WTC11 (cell line): ENCODE measurements at places on chromosomes 1 and 21. TPM values are rescaled to one million over a fixed set of nuclear protein-coding genes. Genes with fewer than 3 reads are reported as not detected.
A peak's percentile ranks its signal among the peaks of the same experiment; 100 is the strongest.

DNA sequence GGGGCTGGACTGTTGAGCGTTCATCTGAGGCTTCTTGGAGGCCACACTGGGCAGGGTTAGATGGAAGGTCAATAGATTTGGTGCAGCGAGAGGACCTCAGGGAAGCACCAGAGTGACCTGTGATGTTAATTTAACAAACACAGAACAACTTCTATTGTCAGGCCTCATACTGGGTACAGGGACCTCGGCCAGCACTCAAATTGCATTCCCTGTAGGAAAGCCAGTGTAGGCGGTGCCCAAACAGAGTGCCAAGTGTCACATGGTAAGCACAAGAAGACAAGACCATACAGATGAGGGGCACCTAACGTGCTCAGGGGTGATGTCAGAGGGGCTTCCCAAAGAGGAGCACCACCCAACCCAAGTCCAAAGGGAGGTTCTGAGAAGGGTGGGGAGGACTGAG is 1.3 kb downstream of the TMEM269 start:
- no peak for DNase-seq

DNA sequence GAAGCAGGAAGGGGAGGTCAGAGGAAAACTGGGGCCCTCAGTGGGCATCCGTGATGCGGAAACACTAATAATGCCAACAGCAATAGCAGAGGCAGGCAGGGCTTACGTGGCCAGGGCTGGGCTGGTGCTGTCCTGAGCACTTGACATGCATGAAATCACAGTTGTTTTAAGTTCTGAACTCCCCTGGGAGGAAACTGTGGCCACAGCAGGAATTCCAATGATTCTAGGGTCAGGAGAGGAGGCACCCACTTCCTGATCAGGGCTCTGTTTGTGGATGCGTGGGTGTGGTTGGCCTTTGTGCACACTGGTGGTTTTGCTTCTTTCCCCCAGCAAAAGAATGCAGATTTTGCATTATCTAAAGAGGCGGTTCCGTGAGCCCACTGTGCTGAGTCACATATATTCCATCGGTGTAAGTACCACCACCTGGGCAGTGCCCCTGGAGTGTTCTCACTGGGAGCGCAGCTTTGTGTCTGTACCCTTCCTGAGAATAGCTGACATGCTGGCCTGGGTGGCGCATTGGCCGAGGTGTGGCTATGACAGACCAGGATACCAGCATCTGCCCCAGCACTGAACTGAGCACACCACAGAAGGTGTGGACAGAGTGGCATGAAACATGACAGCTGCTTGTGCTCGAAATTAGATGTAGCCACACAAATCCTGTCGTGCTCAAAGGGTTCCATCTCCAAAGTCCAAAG is 71.0 kb downstream of the PDE9A start:
- DNase-seq, result no peak

GRCh38 chr21:44414291-44415072 is 40.8 kb upstream of the LRRC3 start:
- DNase-seq, result no peak

GRCh38 chr21:19123053-19123452 is 719.5 kb upstream of the TMPRSS15 start:
- DNase-seq, result no peak

Gene FCRLB
- 0.16 to 0.50 TPM (median 0.37 TPM) in 3 replicates for total RNA-seq

Gene NCAM2
- 0.64 to 1.6 TPM (median 0.94 TPM) in 3 replicates for total RNA-seq

DNA sequence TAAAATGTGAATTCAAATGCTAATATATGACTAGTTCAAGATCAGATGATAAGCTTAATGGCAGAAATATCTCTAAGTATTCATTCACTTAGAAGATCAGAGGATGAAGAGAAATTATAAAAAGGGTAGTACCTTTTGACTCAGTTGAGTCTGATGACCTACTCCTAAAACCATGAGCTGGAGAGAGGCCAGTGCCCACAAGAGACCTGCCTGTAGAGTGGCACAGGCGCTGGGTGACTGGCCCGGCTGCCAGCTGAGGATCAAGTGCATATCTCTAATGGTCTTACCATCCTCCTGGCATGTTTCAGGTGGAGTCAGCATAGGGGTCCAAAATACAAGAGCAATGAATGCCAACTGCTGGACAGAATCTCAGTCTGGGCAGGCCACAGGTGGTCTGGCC is 14.1 kb downstream of the DDAH1 start:
- no peak for DNase-seq

Gene ZNF697
- 13.9 to 18.0 TPM (median 14.2 TPM) in 3 replicates for total RNA-seq

DNA sequence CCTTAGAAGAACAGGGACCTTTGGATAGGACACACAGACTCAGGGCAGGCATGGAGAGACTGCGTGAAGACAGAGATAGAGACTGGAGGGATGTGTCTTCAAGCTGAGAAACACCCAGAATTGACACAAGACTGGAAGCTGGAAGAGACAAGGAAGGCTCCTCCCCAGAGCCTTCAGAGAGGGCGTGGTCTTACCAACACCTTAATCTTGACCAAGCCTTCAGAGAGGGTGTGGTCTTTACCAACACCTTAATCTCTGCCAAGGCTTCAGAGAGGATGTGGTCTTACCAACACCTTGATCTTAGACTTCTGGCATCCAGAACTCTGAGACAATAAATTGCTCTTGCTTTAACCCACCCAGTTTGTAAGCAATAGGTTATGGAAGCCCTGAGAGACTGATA is 481.4 kb upstream of the VAMP3 start:
- no peak for DNase-seq

GRCh38 chr1:18319099-18319498 is 161.6 kb upstream of the KLHDC7A start:
- DNase-seq, result no peak

Gene GSTM5
- total RNA-seq, result 0.09 to 0.16 TPM (median 0.11 TPM) in 3 replicates

Gene SLC2A5
- 0.04 to 0.18 TPM (median 0.07 TPM) in 3 replicates for total RNA-seq

Gene TMOD4
- total RNA-seq, result 0.66 to 0.82 TPM (median 0.79 TPM) in 3 replicates

DNA sequence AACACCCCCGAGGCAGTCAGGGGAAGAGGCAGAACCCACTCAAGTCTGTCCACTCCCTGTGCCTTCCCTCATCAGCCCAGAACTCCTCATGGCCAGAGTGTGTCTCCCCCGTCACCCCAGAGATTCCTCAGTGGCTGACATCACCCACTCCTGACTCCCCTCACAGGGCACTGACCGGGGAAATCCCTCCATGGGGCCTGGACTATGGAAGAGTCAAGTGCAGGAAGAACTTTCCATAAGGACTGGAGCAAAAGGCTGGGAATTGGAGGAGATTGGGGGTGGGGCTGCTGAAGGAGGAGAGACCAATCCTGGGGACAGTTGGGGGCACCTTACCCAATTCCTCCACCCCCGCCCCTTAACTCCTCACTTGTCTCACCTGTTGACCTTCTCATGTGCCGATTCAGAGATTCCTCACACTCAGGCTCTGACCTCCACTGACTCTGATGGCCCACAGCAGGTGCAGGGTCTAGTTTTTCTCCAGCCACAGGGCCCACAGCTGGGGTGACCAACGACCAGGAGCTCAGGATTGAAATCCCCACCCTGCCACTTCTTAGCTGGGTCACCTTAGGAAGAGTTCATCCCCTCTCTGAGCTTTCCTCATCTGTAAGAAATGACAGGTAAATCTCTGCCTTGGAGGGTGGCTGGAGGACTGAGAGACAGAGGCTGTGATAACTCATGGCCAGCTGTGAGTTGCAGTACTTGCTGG is 481 bp upstream of the EXTL1 start:
- no peak for DNase-seq

DNA sequence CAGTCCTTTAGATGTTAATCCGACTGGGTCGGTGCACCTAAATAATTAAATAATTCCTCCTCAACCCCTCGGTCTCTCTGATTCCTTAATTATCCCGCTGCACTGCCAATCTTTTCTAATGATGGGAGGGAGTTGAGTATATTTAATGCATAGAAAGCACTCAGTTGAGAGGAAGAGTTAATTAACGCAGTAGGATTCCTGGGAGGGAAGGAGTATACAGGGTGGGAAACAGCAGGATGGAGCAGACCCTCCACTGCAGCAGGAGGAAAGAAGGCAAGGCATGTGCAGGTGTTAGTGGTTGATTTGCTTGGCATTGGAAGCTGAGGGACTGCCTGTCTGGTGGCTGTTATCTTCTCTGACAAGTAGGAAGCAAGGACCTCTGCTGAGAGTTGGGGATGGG is 9.9 kb upstream of the REN start:
- DNase-seq, result no peak

GRCh38 chr1:98045767-98046641 is 125.2 kb upstream of the DPYD start:
- peak; percentile 43 for DNase-seq

GRCh38 chr1:65108025-65108642 is 39.9 kb upstream of the AK4 start:
- DNase-seq, result no peak

- no peak for DNase-seq
Observed at GRCh38 chr1:193417945-193418744, 231.7 kb upstream of the B3GALT2 start.

- peak; percentile 45 for DNase-seq
Observed at GRCh38 chr1:54547601-54548388, at the start of gene ACOT11. Gene ACOT11, plus strand, starts transcription at chr1:54548228. Its CDS starts 82 bp downstream, at chr1:54548310.

Gene CD1E
- total RNA-seq, result not detected in 3 replicates

Gene PLA2G2C
- total RNA-seq, result not detected in 3 replicates

DNA sequence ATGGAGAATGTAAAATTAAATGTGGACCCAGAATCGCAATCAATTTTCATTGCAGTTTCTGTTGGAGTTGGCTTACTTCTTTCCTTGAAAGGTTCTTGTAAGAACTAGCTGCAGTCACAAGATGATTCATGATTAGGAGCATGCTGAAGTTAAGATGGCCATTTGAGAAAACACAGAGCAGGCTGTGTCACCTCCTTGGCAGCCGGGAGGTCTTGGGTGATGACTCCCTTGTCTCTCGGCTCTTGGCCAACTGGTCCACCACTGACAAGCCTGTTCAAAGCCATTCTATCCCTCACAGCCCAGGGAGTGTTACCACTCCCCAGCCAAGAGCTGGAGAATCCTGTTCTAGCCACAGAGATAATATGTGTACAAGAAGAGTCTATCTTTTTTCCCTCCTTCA is 40.6 kb downstream of the OPTC start:
- no peak for DNase-seq

DNA sequence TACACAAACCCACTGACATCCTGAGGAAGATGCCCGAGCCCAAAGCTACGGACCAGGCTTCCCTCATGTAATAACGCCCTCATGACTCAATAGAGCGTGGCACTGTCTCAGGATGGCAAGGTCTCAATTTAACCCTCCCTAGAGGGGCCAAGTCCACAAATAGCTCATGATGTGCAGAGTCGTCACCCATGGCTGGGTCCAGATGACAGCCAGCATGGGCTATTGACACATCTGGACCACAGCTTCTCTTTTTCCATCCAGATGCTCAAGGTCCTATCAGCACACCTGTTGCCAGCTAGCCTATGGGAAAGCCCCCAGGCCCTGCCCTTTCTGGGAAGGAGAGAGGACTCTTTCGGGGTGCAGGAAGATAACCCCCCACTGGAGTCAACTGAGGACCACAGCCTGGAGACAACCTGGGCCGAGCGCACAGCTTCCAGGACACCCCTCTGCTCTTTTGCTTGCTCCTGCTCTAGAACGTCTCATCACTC is 2.8 kb downstream of the LAPTM5 start:
- DNase-seq, result no peak

Gene NPHS2
- total RNA-seq, result not detected in 3 replicates

- no peak for DNase-seq
Observed at GRCh38 chr1:26082020-26082350, 14.6 kb upstream of the TRIM63 start.

GRCh38 chr1:74485622-74486021 is 26.8 kb downstream of the LRRC53 start:
- DNase-seq, result no peak

- DNase-seq, result peak; percentile 46
Observed at GRCh38 chr1:156704930-156705320, 458 bp downstream of the CRABP2 start.

DNA sequence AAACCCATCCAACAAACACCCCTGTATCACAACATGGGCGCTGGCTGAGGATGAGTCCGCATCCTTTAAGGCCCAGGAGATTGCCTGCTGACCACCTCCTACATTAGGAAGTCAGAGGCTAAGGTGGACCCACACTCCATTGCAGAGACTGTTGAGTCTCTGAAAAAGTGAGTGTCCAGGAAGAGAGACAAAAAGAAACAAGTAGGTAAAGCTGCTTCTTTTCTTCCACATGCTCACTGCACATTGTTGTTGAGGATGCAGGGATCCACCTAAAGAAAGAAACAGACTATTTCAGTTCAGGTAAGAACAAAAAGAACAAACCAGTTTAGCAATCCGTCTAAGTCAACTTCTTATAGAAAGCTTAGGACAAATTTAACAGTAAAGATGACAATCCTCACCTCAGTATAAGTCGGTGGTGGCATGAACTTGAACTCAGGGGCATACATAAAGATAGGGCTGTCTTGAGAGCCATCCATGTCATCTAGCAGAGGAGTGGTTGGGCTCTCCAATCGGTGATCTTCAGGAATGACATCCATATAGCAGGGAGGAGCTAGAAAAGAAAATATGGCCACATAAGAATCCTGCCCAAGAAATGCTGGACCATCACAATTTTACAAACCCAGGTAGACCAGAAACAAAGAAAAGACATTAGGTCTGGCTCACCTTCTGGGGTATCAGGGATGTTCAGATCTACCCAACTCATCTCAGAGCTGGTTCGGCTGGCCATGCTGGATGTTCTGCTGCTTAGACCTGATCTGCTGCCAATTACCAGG is 2.6 kb downstream of the TXNIP start:
- DNase-seq, result no peak

Gene ENTREP3
- total RNA-seq, result 65.3 to 67.8 TPM (median 66.6 TPM) in 3 replicates
